ENCODE measurements at places on chromosomes 3 and 15.

DNA sequence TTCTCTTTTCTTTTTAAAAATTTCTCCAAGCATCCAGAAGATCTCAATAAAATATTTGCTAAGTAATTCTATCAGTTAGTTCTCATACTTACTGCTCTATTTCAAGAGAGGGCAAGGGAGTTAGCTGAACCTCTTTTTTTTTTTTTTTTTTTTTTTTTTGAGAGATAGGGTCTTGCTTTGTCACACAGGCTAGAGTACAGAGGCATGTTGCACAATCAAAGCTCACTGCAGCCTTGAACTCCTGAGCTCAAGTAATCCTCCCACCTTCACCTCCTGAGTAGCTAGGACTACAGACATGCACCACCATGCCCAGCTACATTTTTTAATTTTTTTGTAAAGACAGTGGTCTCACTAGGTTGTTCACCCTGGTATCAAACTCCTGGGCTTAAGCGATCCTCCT is 21.4 kb downstream of the HDC start:
- ATAC-seq, result no peak

DNA sequence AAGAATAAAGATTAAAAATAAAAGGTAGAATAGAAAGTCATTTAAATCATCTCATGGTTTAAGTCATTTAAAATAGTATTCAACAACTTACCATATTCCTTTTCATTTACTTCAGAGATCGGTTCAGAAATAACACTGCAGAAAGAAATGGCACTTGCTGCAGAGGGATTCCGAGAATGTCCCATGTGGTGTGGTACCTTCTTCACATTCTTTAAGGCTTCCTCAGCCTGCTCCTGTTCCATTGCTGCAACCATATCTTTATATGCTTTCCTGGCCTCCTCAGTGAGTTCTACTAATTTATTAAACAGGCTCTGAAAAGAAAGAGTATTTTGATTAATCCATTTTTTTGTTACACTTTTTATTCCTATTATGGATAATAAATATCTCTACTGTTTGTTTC is 32.6 kb upstream of the SHC4 start:
- ATAC-seq, result no peak

GRCh38 chr3:14601692-14602005 is 49.9 kb upstream of the CCDC174 start:
- ATAC-seq, result no peak

DNA sequence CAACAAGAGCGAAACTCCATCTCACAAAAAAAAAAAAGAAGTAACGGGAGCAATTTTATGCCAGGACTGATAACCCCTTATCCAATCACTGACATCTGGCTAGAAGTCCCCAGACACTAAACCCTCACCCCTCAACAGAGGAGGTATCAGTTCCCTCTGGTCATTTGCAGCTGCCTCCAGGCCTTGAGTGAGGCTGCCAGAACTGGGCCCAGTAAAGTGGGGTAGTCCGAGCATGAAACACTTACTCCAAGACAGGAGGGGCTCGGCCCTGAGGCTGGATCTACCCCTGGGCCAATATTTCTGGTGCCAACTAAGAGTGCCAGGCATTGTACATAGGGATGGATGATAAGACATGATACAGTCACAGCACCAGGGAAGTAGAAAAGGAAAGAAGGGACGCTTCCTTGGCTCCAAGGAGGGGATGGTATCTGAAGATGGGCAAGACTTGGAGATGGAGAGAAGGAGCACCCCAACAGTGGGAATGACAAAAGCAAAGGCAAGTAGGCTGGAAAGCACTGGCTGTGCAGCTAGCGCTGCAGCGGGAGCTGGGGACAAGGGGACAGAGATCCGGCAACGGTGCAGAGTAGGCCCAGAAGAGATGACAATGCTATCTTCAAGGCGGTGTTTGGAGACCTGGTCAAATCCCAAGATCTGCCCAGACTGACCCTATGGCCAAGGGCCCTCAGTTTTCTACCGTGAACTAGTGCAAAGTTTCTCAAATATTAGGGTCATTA is 2.2 kb downstream of the XXYLT1 start:
- ATAC-seq, result no peak

- ATAC-seq, result no peak
Observed at GRCh38 chr15:74398183-74398582, 30.7 kb upstream of the CYP11A1 start.

All from esophagus mucosa (tissue), 1 donor.